ENCODE measurements at places on chromosomes 3 and 15.

GRCh38 chr15:66921319-66921915, 144.0 kb upstream of the SMAD3 start:
- DNase-seq = no peak

GRCh38 chr3:17078926-17079465, 194.2 kb downstream of the PLCL2 start:
- no peak for DNase-seq

- no peak for DNase-seq
Measured at GRCh38 chr3:141201122-141201521, 30.5 kb upstream of the PXYLP1 start.

GRCh38 chr15:60340207-60340921, 57.4 kb downstream of the ANXA2 start:
- no peak for DNase-seq

DNA sequence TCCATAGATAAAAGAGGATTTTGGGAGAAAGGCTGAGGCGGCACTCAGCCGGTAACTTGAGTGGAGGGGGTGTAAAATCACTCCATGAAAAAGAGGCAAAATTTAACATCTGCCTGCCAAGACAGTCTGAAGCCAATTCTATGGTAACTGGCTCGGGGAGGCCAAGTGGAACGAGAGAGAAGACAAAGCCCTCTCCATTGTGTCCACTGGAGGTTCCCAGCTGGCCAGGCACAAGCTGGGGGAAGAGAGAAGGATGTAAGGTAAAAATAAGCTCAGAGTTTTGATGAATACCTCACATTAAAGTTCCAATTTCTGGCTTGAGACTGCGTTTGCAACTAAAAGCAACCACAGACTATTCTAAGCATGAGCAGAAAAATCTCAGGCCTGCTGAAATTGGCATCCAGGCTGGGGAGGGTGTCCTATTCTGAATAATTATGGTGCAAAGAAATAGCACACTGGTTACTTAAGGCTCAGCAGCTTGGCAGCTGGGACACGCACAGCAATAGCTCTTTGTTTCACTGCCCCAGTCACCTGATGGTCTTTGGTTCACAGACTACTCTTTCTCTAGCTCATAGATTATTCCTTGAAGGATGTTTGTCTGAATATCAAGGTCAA, 48.8 kb downstream of the CHRD start:
- no peak for DNase-seq

- DNase-seq = no peak
Measured at GRCh38 chr3:52200981-52201679, 3.2 kb downstream of the ALAS1 start.

DNA sequence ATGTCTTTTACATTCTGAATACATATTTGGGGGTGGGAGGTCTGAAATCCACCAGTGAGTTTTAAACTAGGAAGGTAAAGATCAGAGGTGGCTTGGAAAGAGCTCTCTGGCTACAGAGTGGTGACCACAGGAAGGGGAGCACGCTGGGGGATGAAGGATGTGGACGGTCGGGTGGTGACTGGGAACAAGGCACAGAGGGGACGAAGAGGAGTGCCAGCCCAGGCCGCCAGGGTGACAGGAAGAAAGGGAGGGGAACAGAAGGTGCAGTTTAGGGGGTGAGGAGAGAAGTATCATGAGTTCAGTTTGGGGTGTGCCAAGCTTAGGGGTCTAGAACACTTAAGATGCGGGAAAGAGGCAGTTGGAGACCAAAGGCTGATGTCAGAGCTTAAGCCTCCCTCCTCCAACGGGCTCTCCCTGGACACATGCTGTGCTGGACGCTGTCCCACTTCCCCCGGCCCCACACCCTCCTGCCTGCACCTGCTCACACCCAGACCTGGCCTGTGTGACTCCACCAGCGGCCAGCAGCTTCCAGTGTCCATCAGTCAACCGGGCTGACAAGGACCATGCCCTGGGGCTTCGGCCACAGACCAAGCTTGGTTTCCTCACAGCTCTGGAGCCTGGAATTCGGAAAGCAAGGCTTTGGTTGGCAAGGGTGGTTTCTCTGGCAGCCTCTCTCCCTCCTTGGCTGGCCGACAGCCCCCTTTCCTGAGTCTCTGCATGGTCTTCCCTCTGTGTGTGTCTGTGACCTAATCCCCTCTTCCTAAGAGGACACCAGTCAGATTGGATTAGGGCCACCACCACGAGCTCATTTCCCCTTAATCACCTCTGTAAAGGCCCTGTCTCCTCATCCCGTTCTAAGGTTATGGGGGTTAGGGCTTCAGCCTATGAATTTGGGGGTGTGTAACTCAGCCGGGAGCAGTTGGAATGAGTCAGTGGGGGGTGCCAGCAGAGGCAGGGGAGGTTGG, 120.4 kb upstream of the IQSEC1 start:
- no peak for DNase-seq

GRCh38 chr3:98827221-98827920, 64.2 kb downstream of the ST3GAL6 start:
- no peak for DNase-seq

GRCh38 chr3:50126287-50127211, 28.6 kb upstream of the SEMA3F start:
- DNase-seq = peak; percentile 47

DNA sequence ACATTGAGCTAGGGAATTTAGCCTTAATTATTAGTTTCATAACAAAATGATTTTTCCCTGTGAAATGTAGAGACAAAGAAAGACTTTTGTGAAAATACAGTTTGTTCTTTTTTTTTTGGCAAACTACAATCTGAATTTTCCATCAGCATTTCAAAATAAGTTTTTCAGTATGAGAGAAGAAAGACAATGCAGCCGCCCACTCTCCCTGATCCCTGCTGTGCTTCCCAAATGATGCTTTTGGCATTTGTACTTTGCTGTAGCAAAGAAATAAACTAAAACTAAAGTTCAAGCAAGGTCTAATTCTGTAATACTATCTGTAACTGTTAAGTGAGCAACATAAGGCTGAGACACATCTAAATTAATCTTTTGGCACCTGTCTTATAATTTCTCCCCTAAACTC, 782.2 kb downstream of the VGLL3 start:
- DNase-seq = no peak

- no peak for DNase-seq
Measured at GRCh38 chr3:46542801-46543201, 23.3 kb downstream of the LRRC2 start.

DNA sequence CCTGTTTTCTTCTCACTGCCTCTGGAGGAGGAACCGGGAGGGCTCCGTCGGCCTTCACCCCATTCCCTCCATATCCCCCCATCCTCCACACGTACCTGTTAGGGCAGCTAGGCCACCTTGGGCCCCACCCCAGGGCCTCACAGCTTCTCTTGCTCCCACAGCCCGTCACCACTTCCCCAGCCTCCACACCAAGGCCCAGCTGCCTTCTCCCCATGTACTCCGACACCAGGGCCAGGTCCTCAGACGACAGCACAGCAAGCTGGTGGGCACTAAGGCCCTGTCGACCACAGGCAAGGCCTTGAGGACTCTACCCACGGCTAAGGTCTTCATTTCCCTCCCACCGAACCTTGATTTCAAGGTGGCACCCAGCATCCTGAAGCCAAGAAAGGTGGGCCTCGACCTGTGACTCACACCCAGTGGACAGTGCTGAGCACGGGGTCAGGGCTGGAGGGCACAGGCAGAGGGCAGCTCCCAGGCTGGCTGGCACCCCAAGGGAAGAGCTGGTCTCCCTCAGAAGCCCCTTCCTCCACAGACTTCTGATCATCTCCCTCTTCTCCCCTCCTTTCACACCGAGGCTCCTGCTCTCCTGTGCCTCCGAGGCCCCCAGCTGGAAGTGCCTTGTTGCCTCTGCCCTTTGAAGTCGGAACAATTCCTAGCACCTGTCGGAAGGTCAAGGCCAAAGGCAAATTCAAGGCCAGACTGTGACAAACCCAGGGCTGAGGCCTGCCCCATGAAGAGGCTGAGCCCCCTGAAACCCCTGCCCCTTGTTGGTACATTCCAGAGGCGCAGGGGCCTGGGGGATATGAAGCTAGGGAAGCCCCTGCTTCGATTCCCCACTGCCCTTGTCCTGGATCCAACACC, 9.1 kb downstream of the RPUSD3 start:
- DNase-seq = no peak

DNA sequence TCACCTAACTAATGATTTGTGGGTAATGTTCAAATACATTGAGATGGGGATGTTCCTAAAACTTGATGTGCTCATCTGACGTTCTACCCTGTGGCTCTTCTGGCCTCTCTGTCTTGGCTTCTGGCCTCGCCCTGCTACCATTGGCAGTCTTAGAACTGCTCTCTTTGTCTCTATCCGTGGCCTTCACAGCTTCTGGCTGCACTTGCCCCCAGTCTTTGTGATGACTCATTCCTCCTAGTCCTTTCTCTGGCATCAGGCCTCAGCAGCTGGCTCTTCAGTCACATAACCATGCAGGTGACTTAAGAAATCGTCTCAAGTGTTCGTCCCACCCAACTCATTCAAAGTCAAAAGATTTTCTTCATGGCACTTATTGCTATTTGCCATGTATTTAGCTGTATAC, 188.1 kb downstream of the BBX start:
- peak; percentile 29 for DNase-seq

GRCh38 chr15:76199106-76200082, 111.9 kb downstream of the ETFA start:
- DNase-seq = peak; percentile 21

DNA sequence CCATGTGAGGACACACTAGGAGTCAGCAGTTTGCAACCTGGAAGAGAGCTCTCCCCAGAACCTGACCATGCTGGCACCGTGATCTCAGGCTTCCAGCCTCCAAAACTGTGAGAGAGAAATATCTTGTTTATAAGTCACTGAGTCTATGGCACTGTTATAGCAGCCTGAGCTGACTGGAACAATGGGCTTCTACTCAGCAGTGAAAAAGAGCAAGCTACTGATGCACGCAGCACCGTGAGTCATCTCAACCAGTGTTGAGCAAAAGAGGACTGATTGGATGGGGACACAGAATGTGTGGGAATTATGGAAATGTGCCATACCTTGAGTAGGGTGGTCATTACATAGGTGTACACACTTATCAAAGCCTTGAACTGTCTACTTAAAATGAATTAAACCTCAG, 230.4 kb downstream of the PLCL2 start:
- DNase-seq = peak; percentile 1

GRCh38 chr15:43383070-43383469, 12.2 kb downstream of the TUBGCP4 start:
- no peak for DNase-seq

GRCh38 chr3:182389071-182389815, 404.1 kb upstream of the ATP11B start:
- no peak for DNase-seq

GRCh38 chr15:68433551-68433950, 1.6 kb upstream of the ITGA11 start:
- DNase-seq = no peak

- no peak for DNase-seq
Measured at GRCh38 chr3:179174316-179174715, 26.2 kb downstream of the PIK3CA start.

- no peak for DNase-seq
Measured at GRCh38 chr3:177703788-177704187, 506.5 kb upstream of the TBL1XR1 start.

GRCh38 chr3:13473020-13473419, 7.1 kb upstream of the HDAC11 start:
- no peak for DNase-seq

GRCh38 chr3:28940530-28940929, 340.3 kb upstream of the RBMS3 start:
- DNase-seq = peak; percentile 20

- DNase-seq = no peak
Measured at GRCh38 chr3:23662079-23662617, 143.6 kb upstream of the UBE2E1 start.

GRCh38 chr3:12246497-12247163, 42.2 kb upstream of the PPARG start:
- DNase-seq = no peak

DNA sequence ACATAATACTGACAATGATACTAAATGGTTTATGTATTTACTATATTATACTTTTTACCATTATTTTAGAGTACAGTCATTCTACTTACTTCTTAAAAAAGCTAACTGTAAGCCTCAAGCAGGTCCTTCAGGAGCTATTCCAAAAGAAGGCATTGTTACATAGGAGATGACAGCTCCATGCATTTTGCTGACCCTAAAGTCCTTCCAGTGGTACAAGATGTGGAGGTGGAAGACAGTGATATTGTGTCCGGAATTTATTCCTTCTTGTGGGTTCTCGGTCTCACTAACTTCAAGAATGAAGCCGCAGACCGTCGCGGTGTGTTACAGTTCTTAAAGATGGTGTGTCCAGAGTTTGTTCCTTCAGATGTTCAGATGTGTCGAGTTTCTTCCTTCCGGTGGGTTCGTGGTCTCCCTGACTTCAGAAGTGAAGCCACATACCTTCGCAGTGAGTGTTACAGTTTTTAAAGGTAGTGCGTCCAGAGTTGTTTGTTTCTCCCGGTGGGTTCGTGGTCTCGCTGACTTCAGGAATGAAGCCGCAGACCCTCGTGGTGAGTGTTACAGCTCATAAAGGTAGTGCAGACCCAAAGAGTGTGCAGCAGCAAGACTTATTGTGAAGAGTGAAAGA, 20.9 kb downstream of the AVEN start:
- DNase-seq = no peak

DNA sequence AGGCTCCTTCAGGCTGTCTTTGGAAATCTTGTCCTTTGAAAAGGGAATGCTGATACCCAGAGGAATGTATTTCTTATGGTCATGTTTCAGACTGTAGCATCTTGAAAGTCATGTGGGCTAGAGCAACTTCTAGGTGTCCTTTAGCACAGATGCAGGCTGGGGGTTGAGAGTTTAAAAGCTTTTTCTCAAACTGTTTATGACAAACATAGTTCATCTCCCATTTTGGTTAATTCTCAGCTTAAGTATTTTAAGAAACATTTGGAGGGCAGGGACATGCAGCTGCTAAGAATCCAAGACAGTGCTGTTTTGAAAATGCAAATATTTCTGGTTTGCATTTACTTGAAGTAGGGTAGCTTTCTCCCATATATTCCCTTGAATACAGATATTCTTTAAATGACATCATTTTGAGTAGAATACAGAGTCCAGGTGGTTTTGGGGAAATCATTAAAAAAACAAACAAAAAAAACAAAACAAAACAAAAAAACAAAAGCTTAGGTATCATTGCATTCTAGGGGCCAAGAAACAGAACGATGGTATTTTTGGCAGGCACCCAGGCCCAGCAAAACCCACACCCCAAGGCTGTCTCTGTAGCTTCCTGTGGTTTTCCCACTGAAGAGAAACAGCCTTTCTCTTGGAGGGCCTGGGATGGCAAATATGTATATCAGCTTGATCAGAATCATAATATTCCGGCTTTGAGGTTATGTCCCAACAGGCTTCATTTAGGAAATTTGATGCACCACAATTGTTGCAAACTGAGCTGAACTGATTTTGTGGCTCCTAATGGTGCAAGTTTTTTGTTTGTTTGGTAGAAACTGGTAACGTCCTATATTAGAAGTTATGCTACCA, 120.0 kb downstream of the ATG7 start:
- DNase-seq = peak; percentile 47

GRCh38 chr3:188060840-188061544, 93.0 kb upstream of the LPP start:
- DNase-seq = peak; percentile 35

- DNase-seq = no peak
Measured at GRCh38 chr3:19439944-19440343, 291.6 kb downstream of the KCNH8 start.

- DNase-seq = no peak
Measured at GRCh38 chr3:159945930-159946329, 42.7 kb upstream of the IL12A start.

GRCh38 chr3:46918634-46919033, 41.1 kb downstream of the PTH1R start:
- no peak for DNase-seq
